T-helper 2 cell (primary cell): ENCODE measurements at places on chromosomes 6 and 20.

- DNase-seq: peak; percentile 80
Observed at GRCh38 chr6:132749111-132749510, 8.6 kb downstream of the VNN2 start.

- no peak for DNase-seq
Observed at GRCh38 chr6:16060039-16060438, 68.8 kb upstream of the MYLIP start.

DNA sequence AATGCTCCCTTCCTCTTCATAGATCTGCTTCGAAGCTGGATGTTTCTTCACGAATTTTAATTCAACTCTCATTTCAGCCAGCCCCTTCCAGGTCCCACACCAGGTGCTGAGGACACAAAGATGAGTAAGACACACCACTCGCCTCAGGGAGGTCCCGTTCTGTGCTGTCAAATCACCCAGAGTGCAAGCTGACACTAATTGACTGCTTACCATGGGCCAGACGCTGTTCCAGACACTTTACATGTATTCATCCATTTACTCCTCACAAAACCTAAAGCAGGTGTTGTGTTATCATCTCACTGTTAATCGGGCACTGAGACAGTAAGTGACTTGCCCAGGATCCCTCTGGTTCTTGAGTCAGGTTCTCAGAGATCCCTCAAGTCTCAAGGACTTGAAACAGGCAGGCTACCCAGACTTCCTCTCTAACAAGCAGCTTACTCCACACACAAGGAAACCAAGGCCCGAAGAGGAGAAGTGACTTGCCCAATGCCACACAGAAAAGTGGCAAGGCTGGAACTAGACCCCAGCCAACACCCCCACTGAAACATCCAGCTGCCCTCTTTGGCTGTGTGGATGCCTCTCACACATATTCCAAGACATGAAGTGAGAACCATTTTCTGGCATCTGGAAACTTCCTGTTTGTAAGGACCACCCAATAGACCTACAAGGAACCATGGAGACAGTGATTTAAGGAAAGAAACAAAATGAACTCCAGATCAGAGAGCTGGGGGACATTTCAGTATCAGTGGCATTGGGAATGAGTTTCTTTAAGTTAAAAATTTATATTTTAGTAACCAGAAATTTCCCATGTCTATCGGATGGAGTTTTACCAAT, 174.5 kb downstream of the CDC5L start:
- no peak for DNase-seq

DNA sequence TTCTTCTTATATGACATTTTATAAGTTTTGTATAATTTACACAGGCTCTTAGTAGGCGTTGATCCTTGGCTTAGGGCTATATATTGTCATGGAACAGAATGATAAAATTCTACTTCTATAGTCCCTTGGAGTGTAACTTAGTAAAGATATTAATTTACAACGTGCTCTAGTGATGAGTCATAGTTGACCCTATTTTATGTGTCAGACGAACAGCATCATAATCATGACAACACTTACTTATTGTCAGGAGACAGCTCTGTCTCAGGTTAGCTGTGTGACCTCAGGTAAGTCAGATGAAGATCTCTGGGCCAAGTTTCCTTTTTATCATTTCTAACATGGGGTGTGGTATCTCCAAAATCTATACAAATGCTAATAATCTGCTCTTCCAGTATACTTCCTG, 473.5 kb downstream of the UTRN start:
- no peak for DNase-seq

GRCh38 chr6:149468179-149468578, 16.6 kb downstream of the ZC3H12D start:
- no peak for DNase-seq

- no peak for DNase-seq
Observed at GRCh38 chr6:106872049-106872448, 102.5 kb downstream of the CD24 start.

GRCh38 chr6:142518761-142519160, 217.0 kb downstream of the ADGRG6 start:
- DNase-seq: no peak

GRCh38 chr6:46299253-46299652, 128.5 kb upstream of the ENPP5 start:
- DNase-seq: no peak

GRCh38 chr20:62305149-62305764, 2.5 kb downstream of the ADRM1 start:
- no peak for DNase-seq

- DNase-seq: no peak
Observed at GRCh38 chr6:41186031-41186562, 14.9 kb downstream of the TREML2 start.

DNA sequence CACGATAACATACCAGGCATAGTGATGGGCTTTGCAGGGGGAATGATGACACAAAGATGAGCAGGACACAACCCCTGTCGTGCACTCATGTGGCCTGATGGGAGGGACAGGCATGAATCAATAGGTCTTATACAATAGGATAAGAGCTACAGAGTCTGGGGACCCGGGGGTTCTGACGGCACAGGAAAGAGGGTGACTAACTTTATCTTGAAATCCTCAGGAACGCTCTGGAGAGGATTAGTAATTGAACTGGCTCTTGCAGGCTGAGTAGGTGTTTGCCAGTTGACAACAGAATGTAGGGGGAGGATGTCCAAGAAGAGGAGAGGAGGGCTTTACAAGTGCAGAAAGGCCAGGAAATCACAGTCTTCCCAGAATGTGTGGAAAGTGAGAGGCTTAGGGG, 219.9 kb upstream of the ECI2 start:
- no peak for DNase-seq

- DNase-seq: no peak
Observed at GRCh38 chr6:39386487-39386886, 64.0 kb upstream of the KCNK16 start.

DNA sequence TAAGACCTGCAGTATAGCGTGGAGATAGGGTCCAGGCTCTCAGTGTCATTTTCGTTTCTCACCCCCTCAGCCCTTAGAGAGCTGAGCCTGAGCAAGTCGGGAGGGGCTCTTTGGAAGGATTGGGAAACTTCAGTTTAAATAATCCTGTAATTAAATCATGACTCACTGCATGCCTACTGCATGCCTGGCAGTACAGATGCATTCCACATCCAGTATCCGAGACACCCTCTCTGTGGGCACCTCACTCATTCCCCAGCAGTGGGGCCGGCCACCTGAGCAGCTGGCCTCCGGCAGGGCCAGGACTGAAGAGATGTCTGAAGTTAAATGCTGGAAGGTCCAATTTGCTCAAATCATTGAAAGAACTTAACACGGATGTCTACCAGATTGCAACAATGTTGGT, 316.6 kb downstream of the THBS2 start:
- no peak for DNase-seq

DNA sequence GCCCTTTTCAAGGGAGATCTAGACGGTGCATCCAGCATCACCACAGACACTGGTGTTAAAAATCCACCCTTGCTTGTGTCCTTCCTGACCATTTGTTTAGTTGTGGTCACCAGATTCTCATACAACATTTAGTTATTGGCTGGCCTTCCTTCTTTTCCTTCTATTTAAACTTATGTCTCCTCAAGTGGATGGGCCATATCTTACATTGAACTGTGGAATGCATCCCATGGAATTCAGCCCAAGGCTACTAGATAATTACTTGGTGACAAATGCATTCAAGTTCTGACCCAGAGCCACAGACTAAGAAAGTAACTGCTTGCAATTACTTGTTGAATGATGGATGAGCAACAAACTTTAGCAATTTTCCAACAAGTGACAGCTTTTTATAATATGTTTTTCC, 198.9 kb upstream of the SSTR4 start:
- DNase-seq: no peak

GRCh38 chr6:18161431-18161830, 6.2 kb downstream of the KDM1B start:
- DNase-seq: no peak

DNA sequence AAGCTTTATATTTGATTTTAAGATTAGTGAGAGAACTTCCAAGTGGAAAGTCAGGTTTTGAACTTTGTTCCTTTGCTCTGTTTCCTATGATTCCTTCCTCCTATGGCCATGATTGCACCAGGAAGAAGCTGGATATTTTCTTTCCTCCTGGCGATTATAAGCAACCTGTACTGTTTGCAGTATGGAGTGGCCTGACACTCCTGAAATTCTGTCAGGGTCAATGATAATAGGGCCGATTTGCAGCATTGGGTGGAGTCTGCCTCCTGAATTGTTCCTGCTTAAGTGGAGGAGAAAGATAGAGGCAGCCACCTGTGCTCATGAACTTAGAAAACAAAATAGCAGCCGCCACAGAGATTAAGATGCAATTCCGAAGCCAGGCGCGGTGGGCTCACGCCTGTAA, 9.8 kb upstream of the FAM217A start:
- DNase-seq: no peak

- DNase-seq: no peak
Observed at GRCh38 chr6:158960026-158960425, 40.0 kb downstream of the RSPH3 start.

DNA sequence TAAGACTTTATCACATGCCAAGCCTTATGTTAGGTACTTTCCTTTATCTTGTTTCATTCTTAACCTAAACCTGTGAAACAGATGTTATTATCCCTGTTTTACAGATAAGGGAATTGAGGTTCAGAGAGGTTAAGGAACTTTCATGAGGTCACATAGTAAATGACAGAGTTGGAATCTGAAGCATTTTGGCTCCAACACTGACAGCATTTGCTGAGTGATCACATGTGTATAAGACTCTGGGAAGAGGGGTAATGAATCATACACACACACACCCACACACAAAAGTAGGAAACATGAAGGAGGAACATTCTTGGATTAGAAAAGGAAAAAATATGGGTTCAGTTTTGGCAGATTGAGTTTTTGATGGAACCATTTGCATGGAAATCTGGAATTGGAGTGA, 212.5 kb downstream of the GJA1 start:
- DNase-seq: no peak

DNA sequence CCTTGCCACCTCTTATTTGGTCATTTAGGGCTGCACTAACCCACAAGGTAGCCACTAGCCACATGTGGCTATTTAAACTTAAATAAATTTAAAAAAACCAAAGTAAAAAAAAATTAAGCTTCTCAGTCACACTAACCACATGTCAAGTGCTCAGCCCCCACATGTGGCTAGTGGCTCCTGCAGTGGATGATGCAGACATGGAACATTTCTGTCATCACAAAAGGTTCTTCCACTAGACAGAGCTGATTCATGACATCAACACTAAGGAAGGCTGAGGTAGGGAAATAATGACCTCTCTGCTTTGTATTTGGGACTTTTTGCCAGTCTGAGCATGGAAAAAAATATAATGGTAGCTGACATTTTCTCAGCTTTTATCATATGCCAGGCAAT, 173.0 kb upstream of the FERMT1 start:
- DNase-seq: no peak

GRCh38 chr6:108436771-108437170, 123.9 kb upstream of the FOXO3 start:
- no peak for DNase-seq

DNA sequence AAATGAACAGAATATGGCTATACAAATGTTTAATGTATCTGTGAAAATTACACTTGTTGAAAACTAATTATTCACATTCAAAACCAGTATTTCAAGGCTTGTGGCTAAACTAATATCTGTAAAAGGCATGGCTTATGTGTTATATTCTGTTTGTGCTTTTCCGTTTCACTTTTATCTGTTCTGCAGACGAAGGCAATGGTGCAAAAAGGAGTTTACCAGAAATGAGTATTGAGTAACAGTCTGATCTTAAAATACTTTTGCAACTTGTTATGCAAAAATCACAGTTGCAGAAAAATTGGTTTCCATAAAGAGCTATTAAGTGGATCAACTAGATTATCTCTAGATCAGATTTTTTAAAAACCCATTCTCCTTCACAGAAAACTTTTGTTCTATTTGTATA, 9.4 kb upstream of the STX11 start:
- peak; percentile 24 for DNase-seq

DNA sequence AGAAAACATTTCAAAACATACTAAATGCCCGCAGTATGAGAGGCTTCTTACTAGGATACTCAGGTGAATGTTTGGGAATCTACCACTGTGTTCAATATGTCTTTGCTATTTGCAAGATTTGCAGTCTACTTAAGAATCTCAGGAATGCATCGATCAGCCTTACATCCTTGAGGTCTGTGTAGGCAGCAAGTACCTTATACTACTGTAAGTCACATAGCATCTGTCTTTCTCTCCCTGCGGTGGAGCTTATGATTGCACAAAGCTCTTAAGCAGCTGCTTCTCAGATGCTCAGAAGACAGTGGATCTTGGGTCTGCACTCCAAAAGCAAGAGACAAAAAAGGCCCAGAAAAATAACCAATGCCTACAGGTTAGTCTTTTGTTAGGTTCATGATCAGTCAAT, 21.4 kb downstream of the PCSK2 start:
- DNase-seq: no peak

GRCh38 chr6:124090491-124090890, 286.8 kb downstream of the NKAIN2 start:
- no peak for DNase-seq

GRCh38 chr6:158439255-158439654, 120.6 kb upstream of the TMEM181 start:
- DNase-seq: no peak

DNA sequence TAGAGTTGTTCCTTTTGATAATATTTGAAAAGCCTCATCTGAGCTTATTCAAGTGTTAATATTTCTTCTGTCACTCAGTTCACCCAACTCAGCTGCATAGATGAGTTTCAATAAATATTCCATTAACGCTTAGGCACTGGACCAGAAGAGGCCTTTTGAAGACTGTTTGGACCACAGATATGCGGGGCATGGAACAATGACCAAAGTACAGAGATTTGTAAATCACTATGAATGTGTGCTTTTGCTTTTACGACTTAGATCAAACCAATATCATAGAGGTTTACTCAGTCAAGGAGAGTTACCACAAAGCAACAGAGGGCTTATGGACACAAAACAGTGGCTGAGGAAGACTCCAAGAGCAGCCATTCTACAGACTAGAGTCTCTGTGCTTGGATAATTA, 99.9 kb downstream of the RTN4IP1 start:
- DNase-seq: no peak

- DNase-seq: no peak
Observed at GRCh38 chr6:35015996-35016395, 125.1 kb downstream of the TCP11 start.

DNA sequence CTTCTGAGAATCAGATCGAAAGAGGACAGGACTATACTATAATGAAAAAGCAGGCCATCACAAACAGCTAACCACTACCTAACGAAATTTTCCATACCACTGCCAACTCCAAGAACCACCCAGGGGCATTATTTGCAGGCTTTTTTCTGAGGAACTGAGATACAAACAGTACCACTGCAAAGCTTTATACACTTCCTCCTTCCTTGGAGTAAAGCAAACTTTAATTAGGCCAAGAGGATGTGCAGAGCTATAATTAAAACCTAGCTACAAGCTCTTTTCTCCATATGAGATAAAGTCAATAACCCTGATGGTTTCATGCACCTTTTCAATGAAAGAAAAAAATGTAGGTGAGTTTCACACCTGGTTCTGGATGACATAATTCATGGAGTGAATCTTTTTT, 68.5 kb downstream of the ELOVL5 start:
- no peak for DNase-seq
